ENCODE measurements at places on chromosomes 3 and 15.

DNA sequence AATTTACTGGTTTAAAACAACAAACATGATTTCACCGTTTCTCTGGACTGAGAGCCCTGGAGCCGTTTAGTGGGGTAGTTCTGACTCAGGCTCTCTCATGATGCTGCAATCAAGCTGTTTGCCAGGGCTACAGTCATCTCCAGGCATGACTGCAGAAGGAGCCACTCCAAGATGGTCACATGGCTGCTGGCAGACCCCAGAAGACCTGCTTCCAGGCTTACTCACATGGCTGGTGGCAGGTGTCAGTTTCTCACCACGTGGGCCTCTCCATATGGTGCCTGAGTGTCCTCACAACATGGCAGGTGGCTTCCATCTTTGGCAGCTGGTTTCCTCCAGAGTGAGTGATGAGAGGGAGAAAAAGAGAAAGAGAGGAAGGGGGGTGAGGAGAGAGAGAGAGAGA lies 378.3 kb upstream of the RGMA start:
- peak; percentile 42 for DNase-seq

DNA sequence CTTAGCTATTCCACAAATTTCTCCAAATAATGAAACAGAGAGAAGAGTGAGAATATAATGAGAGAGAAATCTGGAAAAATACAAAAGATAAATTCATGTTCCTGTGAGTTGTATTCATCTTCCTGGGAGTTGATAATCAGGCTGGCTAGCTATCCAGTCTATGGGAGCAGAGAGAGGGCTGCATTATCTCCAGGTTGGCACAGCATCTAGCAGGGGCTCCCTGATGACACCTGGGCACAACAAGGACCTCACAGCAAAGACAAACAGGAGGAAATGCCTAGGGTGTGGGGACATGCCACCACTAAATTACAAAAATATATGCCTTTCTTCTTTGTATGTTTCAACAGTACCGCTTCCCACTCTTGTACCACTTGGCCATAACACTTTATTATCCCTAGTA lies 1.9 kb downstream of the EHD4 start:
- no peak for DNase-seq

DNA sequence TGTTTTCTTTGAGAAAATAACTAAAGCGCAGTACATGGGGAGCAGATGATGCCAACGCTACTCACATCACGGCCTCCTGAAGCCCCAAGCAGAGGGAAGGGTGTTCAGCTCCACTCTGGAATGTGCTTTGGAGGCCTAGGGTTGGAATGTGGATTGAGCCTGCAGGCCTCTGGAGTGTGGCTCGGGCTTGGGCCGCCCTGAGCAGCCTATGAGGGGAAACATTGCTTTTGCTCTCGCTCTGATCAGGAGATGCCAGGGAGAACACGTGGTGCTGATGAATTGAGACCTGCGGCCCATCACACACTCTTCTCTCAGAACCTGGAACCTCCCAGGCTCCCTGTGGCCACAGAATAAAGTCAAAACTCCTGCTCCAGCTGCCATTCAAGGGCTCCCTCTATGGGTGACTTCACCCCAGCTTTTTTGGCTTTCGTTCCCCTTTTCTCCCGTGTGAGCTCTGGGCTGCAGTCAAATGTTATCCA lies 23.3 kb downstream of the CCDC13 start:
- no peak for DNase-seq

DNA sequence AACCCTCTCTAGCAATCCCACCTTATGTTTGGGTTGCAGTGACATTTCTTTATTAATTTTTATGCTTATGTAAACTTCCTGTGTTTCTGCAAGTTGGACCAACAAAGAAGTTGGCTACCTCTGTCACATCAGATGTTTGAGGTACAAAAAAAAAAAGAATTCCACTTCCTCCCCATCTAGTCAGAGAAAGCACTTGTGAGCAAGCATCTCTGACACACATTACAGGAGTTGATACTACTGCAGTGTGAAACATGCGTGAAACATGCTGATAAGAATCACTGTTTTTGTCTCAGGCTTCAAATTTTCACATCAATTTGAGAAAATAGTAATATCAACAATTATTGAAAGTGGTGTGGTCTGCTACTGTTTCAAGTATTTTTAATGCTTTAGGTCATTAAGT lies 1.3 kb downstream of the SCAANT1 start:
- no peak for DNase-seq

- no peak for DNase-seq
Measured at GRCh38 chr3:151434151-151434890, 26.5 kb downstream of the IGSF10 start.

Measured in left hindlimb (tissue), 1 donor.